ENCODE measurements at places on chromosomes 5 and 9. TPM values are rescaled to one million over a fixed set of nuclear protein-coding genes. Genes with fewer than 3 reads are reported as not detected.

IER5L gene
- not detected for polyA plus RNA-seq

DNA sequence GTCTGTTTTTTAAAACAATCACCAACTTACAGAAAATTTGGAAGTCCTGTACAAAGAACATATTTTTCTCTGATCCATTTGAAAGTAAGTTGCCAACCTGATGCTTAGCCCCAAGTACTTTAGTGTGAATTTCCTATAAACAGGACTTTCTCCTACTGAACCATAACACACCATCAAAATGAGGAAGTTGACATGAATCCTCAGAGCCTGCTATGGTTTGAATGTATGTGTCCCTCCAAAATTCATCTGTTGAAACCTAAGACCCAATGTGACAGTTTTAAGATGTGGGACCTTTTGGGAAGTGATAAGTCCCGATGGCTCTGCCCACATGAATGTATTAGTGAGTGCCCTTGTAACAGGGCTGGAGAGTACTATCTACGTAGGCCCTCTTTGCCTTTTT, 6.4 kb upstream of the ACOT12 start:
- no peak overlapping the region for H3K4me3 ChIP-seq
- H3K36me3 ChIP-seq = no peaks in the 10 kb centered on the region
- no peak overlapping the region for H3K27ac ChIP-seq
- no peaks in the 10 kb centered on the region for H3K4me1 ChIP-seq
- peaks cover 7% of the 10 kb centered on the region for H3K27me3 ChIP-seq

DNA sequence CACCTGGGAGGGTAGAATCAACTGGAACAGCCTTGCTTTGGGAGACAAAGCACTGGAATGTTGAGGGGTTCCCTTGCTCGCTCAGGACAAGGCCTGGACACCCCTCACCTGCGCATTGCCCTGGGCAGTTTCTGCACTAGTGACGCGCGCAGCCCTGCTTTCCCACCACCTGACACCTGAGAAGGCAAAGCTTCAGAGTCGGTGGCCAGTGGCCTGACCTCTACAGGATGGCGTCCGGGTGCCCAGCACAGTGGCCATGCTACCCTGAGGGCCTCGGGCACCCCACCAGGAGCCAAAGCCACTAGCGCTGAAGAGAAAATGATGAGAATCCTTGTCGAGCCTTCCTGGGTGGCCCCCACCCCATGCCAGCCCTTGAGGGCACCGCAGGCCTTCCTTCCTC, 161.3 kb downstream of the OLFM1 start:
- no peaks in the 10 kb centered on the region for H3K4me1 ChIP-seq
- no peak overlapping the region for H3K27ac ChIP-seq
- no peaks in the 10 kb centered on the region for H3K27me3 ChIP-seq

DBH gene
- polyA plus RNA-seq = not detected

- DNase-seq = no peak
- H3K27ac ChIP-seq = no peak overlapping the region
- H3K27me3 ChIP-seq = no peaks in the 10 kb centered on the region
- no peaks in the 10 kb centered on the region for H3K4me1 ChIP-seq
These were observed 203.7 kb upstream of the TAS2R1 start for GRCh38 chr5:9833871-9834270.
